ENCODE measurements at places on chromosomes 11 and 22. TPM values are rescaled to one million over a fixed set of nuclear protein-coding genes. Genes with fewer than 3 reads are reported as not detected.
A peak's percentile ranks its signal among the peaks of the same experiment; 100 is the strongest.

DNA sequence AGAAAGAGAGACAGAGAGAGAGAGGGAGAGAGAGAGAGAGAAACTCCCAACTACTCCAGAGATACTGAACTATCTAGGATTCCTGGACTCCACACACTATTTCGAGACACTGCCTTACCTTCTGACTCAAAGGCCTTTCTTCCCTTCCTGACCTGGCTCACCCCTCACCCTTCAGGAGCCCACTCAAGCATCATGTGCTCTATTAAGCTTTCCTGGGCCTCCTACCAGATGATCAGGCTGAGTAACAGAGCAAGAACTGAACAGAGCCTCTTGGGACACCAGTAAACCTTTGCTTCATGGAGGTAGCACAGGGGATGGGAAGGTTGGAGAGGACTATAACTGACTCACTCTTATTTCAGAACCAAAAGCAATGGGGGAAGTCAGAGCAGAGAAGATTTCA lies 31.4 kb downstream of the PLEKHA7 start:
- no peak for DNase-seq
- peak overlapping the region; percentile 52 for H3K4me3 ChIP-seq
- peak overlapping the region; percentile 85 for H3K27ac ChIP-seq
- H3K27me3 ChIP-seq = no peaks in the 10 kb centered on the region
- H3K4me1 ChIP-seq = peaks cover 85% of the 10 kb centered on the region

GRCh38 chr22:48761546-48761945 lies 1066.1 kb downstream of the BRD1 start:
- DNase-seq = no peak
- H3K4me3 ChIP-seq = no peak overlapping the region
- H3K27me3 ChIP-seq = no peaks in the 10 kb centered on the region
- H3K4me1 ChIP-seq = no peaks in the 10 kb centered on the region

DNA sequence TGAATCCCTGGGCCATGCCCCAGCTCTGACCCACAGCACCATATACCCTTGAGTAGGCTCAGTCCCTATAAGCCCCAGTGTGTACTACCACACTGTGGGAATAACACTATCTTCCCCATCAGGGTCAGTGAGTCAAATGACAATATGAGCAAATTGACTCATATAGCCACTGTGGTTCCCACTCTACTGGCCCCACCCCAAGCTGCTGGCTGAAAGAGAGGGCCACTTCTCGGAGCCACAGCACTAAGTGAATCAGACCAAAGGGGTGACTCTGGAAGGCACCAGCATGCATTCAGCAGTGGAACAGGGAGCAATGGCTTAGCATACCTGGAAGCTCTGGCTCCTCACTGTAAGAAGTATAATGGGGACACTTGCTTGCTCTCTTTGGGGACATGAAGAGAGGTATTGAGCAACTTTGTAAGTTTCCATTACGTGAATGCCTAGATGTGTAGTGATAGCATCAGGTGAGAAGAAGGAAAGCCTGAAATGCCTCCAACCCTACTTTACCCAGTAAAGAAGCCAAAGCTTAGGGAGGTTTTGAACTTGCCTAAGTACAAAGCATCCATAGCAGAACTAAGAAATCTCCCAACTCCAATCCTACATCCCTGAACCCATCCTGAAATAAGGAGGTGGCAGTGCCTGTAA lies 13.5 kb downstream of the CD59 start:
- peaks cover 35% of the 10 kb centered on the region for H3K4me1 ChIP-seq
- no peak overlapping the region for H3K4me3 ChIP-seq
- no peak overlapping the region for H3K27ac ChIP-seq
- H3K27me3 ChIP-seq = no peaks in the 10 kb centered on the region
- H3K36me3 ChIP-seq = peaks cover 32% of the 10 kb centered on the region
- DNase-seq = no peak

GRCh38 chr11:587978-588380 lies 11.7 kb downstream of the PHRF1 start:
- peaks cover 66% of the 10 kb centered on the region for H3K36me3 ChIP-seq
- H3K4me1 ChIP-seq = peaks cover 54% of the 10 kb centered on the region
- DNase-seq = peak; percentile 96
- H3K27ac ChIP-seq = peak overlapping the region; percentile 70
- H3K4me3 ChIP-seq = no peak overlapping the region

GRCh38 chr22:27930331-27931060 lies 11.4 kb upstream of the PITPNB start:
- no peaks in the 10 kb centered on the region for H3K36me3 ChIP-seq
- H3K27ac ChIP-seq = no peak overlapping the region
- no peak for DNase-seq
- no peaks in the 10 kb centered on the region for H3K27me3 ChIP-seq
- no peak overlapping the region for H3K4me3 ChIP-seq

DNA sequence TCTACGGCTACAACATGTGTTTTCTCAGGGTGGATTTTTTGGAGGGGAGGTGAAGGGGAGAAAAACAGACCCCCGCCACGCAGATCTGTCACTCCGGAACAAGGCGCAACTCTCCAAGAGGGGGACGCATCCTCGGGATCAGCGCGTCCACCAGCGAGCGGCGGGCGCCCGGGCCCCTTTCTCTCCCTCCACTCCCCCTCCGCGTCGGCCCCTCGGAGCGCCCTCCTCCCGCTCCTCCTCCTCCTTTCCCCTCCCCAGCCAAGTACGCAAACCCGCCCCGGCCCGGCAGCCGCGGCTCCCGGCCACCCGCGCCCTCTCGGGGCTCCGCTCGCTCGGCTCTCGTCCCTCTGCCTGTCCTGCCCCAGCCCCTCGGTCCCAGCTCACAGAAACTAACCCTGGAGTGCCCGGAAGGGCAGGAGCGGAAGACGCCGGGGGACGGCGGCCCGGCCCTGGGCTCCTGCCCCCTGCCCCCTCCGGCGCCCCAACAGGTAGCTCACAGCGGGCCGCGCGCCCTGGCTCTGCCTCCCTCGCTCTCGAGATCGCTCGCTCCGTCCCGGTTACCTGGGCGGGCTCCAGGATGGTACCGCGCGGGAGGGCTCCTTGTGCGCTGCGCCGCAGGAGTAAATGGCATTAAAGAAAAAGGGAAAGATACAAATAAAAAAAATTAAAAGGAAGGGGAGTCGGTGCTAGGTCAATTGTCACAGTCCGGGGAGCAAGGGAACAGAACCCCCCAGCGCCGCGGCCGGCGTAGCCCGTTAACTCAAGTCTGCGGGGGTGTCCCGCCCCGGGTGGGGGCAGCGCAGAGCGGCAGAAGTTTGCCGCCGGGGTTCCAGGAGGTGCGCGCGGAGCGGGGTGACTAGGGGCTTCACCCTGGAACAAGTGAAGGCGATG lies 131.4 kb upstream of the C11orf58 start:
- H3K4me1 ChIP-seq = peaks cover 47% of the 10 kb centered on the region
- no peaks in the 10 kb centered on the region for H3K36me3 ChIP-seq
- DNase-seq = no peak
- H3K4me3 ChIP-seq = peak overlapping the region; percentile 32
- H3K27me3 ChIP-seq = peaks cover 82% of the 10 kb centered on the region

DNA sequence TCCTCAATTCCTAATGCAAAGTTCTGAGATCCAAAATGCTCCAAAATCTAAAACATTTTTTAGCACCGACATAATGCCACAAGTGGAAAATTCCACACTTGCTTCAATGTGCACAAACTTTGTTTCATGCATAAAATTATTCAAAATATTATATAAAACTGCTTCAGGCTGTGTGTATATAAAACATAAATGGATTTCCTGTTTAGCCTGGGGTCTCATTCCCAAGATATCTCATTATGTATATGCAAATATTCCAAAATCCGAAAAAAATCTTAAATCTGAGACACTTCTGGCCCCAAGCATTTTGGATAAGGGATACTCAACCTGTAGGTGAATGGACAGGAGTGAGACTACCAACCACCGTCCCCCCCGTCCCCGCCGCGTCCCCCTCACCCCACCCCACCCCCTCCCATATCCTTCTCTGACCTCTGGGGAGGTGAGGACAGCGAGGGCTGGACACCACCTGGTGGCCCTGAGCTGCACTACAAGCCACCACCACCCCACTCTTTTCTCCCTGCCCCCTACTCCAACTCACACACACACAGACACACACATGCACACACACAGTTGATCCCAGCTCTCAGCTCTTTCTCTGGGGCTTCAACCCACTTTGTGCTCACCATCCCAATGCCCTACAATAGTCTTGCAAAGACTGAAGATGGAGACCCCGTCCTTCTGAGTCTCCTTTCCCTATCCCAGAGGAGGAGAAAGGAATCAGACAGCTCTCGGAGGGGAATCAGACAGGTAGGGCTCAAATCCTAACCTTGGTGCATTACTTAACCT lies 101.0 kb downstream of the PDE2A start:
- H3K36me3 ChIP-seq = no peaks in the 10 kb centered on the region
- H3K27me3 ChIP-seq = peaks cover 40% of the 10 kb centered on the region
- no peak overlapping the region for H3K27ac ChIP-seq

DNA sequence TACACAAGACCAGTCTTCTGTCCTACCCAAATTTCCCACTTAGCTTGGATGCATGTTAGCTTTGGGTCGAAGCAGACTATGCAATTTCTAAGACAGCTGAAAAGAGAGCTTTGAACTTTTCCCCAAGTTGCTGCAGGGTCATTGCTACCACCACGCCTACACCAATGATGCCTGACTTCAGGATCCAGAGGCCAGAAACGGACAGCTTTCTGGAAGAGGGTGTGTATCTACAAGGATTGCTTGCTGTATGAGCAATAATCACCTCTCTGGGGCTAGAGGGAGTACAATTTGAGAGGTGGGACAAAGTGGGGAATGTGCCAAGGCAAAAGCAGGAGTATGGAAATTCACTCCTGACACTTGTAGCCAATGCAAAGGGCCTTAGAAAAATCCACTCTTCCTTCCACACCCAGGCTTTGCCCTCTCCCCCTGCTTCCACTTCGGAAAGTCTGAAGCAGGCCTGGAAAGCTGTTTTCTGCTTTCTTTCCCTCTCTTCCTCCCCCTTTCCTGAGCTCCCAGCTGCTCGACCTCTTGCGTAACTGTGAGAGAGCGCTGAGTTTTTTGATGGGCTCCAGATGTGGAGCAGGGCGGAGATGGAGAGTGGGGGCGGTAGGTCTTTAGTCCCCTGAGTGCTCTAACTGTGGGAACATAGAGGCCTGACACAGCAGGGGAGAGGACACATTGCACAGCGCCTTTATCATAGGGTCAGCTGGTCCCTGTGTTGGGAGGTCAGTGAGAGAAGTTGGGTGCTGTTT lies 2.1 kb upstream of the PHLDB1 start:
- peak; percentile 41 for DNase-seq
- no peak overlapping the region for H3K27ac ChIP-seq
- peaks cover 3% of the 10 kb centered on the region for H3K36me3 ChIP-seq
- H3K27me3 ChIP-seq = peaks cover 6% of the 10 kb centered on the region
- H3K4me3 ChIP-seq = peak overlapping the region; percentile 32

GRCh38 chr11:70307176-70307575 lies 36.7 kb downstream of the PPFIA1 start:
- no peak for DNase-seq
- H3K27me3 ChIP-seq = no peaks in the 10 kb centered on the region
- peaks cover 5% of the 10 kb centered on the region for H3K36me3 ChIP-seq
- no peak overlapping the region for H3K4me3 ChIP-seq

DNA sequence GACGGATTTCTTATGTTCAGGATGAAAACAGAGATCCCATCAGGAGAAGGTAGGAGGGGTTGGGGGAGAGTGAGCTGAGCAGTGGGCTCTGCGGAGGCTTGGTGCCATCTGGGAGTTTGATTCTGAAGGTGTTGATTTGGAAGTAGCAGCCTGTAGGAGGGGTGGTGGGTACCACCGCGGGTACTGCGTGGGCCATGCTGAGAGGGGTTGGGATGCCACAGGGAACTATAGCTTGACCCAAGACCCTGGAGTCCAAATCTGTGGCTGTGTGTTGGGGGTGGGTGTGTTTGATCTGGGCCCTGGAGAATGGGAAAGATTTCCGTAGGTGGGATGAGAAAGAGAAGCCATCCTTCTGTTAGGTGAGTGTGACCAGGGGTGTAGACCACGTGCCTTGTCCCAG lies 5.0 kb downstream of the INCENP start:
- no peaks in the 10 kb centered on the region for H3K27me3 ChIP-seq
- DNase-seq = no peak
- H3K4me1 ChIP-seq = peaks cover 18% of the 10 kb centered on the region

GRCh38 chr22:44407171-44407986 lies 90.7 kb downstream of the RTL6 start:
- H3K27me3 ChIP-seq = peaks cover 11% of the 10 kb centered on the region
- H3K4me1 ChIP-seq = peaks cover 16% of the 10 kb centered on the region
- no peak overlapping the region for H3K27ac ChIP-seq
- DNase-seq = no peak
- no peak overlapping the region for H3K4me3 ChIP-seq

The SYNGR1 gene
- not detected for total RNA-seq

The C11orf16 gene
- not detected for total RNA-seq

The SDHD gene
- 187 TPM for total RNA-seq

The FAM118A gene
- total RNA-seq = 26.4 TPM

The ZPR1 gene
- 79.3 TPM for total RNA-seq

The TRIM48 gene
- not detected for total RNA-seq

The SLC35F2 gene
- total RNA-seq = 20.3 TPM

The PLEKHA7 gene
- 17.5 TPM for total RNA-seq

The FOLH1 gene
- total RNA-seq = not detected

The CARD18 gene
- not detected for total RNA-seq

The C11orf97 gene
- total RNA-seq = not detected

The RAG1 gene
- total RNA-seq = 0.14 TPM

The CRYBA4 gene
- total RNA-seq = not detected

The DERL3 gene
- total RNA-seq = not detected

The DHCR7 gene
- 40.4 TPM for total RNA-seq

The PANX3 gene
- total RNA-seq = not detected

All from HepG2 (cell line).